ENCODE measurements at places on chromosomes 6 and 20.

- DNase-seq = no peak
Observed at GRCh38 chr20:49466114-49466912, 16.2 kb downstream of the KCNB1 start.

DNA sequence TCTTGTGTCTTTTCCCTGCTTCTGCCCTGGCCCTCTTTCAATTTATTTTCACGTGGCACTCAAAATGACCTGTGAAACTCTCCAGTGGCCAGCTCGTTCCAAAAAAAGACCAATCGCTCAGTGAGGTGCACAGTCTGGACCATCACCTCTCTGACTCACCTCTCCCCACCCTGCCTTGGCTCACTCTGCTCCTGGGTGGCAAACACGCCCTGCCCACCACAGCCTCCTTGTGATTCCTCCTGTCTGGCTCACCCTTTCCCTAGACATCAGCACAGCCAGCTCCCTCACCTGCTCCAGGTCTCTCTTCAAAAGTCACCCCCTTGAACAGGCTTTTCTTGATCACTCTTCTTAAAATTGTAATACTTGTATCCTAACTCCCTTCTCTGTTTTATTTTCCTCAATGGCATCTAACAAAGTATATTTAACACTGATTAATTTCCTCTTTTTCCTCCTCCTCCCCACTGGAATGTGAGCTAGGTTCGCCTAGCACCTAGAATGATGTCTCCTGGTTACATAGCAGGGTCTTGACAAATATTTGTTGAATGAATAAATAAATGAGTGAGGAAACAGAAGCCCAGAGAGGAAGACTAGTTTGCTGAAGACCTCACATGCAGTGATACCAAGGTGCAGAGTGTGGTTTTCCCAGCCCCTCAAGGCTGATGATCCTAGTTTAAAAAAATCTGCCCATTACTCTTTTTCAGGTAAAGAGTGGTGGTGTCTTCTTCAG, 109.0 kb downstream of the GJA10 start:
- DNase-seq = no peak

DNA sequence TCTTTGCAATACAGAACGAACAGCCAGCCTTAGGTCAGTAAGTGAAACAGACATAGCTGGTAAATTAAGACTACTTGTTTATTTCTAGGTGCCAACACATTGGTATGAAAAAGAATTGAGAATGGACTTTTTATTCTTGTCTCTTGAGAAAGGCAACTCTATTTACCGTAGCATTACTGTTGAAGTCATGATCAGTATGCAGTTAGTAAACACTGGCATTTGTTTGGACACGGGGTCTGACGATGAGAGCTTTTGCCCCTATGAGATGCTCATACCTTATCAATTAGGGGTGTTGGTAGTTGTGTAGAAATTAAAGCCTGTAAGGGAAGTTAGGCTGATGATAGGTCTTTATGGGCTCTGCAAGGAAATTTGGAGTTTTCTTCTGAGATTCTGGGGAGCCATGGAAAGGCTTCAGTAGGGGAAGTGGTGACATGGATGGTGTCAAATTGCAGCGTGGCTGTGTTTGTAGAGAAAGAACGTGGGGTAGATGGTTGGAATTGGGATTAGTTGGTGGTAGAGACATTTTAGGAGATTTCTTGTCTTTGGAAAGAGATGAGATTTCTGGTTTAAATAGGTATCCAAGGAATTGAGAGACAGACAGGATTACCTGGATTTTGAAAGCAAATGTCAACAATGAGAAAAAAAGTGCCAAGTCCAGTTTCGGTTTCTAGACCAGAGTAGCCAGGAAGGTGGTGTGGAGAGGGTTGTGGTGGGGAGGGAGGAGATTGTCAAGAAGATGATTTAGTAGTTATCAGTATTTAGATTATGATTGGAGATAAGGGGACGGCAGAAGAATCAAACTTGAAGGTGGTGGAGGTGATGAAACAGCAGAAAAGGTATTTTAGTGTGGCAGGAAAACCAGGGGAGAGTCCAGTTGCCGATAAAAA, 116.6 kb downstream of the JARID2 start:
- no peak for DNase-seq

DNA sequence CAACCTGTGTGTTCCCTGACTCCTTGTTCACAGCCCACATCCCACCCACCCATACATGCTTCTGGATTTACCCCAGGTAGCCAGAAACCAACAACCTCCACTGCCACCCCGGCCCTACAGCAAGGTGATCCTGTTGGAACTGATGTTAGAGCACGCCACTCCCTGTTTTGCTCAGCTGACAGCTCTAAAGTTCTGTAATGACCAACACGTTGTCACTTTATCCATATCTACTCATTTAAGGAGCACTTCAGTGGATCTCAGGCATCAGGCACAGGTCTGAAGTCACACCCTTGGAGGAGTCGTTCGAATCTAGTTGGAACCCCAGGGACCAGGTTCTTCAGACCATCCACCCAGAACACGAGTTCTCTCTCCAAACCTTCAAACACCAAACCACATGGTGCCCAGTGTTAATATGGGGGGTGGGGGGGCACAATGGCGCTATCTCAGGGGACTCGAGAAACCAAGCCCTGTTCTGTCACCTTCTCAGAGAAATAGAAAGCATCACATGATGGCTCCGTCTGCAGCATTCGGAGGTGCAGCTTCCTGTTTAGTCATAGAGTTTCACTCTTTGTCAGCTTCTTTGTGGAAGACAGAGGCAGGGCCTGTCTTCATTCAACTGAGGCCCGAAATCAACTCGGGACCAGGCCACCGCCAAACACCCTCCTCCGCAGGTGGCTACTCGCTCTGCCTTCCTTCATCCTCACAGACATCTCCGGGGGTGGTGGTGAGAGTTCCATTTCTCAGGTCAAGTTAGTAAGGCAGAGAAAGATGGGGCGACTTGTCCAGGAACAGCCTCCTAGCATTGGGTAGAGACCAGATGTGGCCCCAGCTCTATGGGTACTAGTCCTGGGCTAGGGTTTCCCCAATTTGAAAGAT, 142.2 kb downstream of the NFATC2 start:
- peak; percentile 45 for DNase-seq

- DNase-seq = no peak
Observed at GRCh38 chr20:32465092-32465900, 107.2 kb downstream of the ASXL1 start.

DNA sequence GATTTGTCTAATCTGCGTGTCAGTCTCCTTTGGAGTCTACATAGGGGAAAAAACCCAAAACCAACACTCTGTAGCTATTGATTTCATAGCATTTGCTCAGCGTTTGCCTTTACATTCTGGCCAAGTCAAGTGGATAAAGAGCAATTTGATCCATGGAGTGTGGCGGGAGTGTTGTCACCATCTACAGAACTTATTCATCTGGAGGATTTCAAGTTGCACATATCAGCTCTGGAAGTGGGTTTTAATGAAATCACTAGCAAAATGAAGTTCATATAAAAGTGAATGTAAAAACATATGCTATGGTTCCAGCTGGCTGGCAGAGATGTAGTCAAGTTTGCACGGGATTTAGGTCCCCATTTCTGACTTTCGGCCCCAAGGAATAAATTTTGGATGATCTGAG, 219.7 kb upstream of the SUPT3H start:
- no peak for DNase-seq

DNA sequence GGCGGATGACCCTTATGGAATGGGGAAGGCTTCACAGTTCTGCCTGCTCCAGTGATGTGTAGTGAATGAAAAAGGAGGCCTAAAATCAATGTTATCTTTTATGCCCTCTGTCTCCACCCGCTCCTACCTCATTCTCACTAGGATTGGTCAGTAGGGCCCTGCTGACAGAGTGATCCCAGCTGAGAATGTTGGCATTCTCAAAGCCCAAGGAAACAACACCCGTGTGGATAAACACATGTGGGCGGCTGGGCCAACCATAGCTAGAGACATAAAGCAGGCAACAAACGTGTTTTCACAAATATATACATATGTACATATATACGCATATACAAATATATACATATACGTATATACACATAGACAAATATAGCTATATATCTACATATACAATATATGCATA, 4.5 kb downstream of the RIPK1 start:
- DNase-seq = no peak

DNA sequence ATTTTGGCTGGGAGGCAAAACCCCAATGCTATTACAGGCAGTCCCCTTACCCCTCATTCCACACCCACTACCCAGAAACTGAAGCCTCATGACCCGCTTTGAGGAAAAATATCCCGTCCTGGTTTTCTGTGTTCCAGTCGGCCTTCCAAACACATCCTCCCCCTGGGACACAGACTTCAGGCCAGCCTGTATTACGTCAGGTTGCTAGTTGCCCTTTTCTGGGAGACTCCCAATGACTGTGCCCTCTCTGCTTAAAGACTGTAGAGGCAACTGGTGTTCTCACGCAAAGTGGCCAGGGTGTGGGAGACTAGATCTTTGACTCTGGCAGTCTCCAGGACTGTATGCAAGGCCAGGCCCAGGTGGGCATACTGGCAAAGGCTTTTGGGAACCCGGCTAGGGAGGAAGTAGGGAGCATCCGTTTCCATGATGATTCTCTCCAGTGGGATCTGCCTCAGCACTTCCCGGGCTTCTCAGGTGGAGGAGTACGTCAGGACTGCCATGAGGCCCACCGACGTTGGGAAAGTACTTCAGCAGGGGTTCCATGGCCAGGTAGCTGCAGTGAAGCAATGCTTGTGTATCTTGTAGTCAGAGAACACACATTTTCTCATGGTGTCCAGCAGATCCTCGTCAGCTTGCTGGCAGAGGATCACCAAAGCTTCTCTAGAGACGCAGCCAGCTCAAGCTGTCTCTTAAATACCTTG, 34.9 kb downstream of the DYNLT1 start:
- DNase-seq = no peak

- DNase-seq = no peak
Observed at GRCh38 chr6:106547601-106548453, 81.5 kb downstream of the RTN4IP1 start.

DNA sequence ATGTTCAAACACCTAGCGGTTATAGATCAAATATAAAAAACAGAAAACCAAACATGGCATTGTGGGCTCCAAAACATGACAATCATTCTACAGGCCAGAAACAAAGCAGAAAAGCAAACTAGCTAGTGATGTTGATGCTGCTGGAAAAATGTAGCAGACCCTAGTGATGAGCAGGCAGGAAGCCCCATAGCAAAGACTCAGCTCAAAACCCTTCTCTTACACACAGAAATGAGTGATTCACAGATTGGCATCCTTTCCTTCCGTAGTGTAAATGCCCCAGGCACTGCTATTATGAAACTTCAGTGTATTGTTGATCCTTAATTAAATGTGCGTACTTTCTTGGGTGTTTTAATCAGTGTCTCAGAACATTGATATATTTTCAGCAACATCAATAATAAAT, 425.1 kb downstream of the UTRN start:
- DNase-seq = no peak

DNA sequence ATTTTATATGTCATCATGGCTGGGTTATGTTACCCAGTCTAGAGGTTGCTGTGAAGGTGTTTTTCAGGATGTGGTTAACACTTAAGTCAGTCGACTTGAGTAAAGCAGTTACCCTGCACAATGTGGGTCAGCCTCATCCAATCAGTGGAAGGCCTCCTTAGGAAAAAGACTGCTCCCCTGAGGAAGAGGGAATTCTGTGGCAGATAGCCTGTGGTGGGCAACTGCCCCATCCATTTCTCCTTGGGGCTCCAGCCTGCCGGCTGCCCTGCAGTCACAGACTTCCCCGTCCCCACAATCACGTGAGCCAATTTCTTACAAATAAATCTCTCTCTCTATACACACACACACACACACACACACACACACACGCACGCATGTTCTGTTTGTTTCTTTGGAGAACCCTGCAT, 34.5 kb upstream of the MPC1 start:
- DNase-seq = no peak

- DNase-seq = no peak
Observed at GRCh38 chr6:151199991-151200390, 39.8 kb upstream of the AKAP12 start.

DNA sequence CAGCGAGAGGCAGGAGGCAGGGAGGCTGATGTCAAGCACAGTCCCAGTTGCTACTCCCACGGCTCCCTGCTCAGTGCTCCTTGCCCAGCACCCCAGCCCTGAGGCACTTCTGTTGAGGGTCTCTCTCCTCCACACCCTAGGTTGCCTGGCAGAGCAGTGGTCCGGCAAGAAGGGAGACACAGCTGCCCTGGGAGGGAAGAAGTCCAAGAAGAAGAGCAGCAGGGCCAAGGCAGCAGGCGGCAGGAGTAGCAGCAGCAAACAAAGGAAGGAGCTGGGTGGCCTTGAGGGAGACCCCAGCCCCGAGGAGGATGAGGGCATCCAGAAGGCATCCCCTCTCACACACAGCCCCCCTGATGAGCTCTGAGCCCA, 9.1 kb downstream of the CNPY3 start:
- DNase-seq = no peak

GRCh38 chr6:69631552-69632346, 165.1 kb downstream of the LMBRD1 start:
- no peak for DNase-seq

DNA sequence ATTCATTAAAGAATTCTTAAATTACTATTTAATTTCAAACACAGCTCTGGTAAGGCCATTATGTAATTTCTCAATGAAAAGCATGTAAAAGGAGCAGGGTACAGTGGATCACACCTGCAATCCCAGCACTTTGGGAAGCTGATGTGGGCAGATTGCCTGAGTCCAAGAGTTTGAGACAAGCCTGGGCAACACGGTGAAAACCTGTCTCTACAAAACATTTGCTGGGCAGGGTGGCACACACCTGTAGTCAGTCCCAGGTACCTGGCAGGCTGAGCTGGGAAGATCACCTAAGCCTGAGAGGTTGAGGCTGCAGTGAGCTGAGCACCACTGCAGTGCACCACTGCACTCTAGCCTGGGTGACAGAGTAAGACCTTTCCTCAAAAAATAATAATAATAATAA, 37.4 kb downstream of the MDN1 start:
- no peak for DNase-seq

GRCh38 chr6:40328386-40328985, 258.7 kb downstream of the LRFN2 start:
- no peak for DNase-seq

- peak; percentile 33 for DNase-seq
Observed at GRCh38 chr6:105363100-105363754, 39.7 kb downstream of the PREP start.

- no peak for DNase-seq
Observed at GRCh38 chr20:12289465-12289864, 371.8 kb downstream of the BTBD3 start.

DNA sequence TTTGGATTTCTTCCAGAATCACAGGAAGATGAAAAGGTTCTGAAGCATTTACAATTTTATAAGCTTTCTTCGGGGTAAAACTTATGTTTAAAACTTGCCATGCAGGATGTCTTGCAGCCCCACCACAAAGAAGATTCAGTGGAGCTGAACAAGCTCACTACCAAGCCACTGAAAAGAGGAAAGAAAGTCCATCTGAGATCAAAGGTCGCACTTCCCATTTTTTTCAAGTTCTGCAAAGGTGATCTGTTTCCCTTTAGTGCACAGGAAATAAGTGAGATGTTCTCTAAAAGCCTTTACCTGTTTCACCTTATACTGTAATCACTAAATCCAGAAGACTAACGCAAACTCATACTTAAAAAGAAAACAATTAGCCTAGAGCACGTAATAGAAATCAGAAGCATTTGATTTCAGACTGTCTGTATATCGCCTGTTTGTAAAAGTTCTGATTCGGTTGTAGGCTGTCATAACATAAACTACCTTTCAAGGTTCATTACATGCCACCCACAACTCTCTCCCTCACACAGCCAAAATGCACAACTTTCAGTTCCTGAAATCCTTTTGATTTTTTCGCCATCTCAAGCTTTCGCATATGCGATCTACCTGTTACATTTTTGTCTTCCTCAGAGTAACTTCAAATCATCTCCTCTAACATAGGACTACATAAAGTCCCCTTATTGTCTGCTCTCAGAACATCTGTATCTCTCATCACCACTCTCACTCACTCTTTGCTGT, 1.8 kb downstream of the ECHDC1 start:
- DNase-seq = no peak

GRCh38 chr6:168126566-168127383, 47.8 kb upstream of the FRMD1 start:
- DNase-seq = no peak
